Fibroblast of lung (primary cell): ENCODE measurements at places on chromosomes 3 and 15.
A peak's percentile ranks its signal among the peaks of the same experiment; 100 is the strongest.

DNA sequence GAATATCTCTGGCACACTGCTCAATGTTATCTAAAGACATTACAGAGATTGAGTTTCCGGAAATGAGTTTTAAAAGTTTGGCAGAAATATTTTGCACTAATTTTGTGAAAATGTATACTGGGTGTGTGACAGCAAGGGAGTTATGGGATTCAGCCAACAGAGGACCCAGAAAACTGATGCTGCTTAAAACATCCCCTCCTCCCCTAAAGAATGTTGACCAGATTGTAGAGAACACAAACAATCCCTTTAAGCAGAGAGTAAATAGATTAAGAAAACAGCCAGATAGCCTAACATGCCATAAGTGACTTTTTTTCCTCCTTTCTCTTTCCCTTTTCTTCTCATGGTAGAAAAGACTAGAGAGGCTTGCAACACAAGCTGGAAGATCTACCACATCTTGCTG lies 928.0 kb upstream of the ALCAM start:
- no peak overlapping the region for H3K27ac ChIP-seq
- no peaks in the 10 kb centered on the region for H3K4me1 ChIP-seq
- H3K36me3 ChIP-seq = no peaks in the 10 kb centered on the region
- no peaks in the 10 kb centered on the region for H3K27me3 ChIP-seq

DNA sequence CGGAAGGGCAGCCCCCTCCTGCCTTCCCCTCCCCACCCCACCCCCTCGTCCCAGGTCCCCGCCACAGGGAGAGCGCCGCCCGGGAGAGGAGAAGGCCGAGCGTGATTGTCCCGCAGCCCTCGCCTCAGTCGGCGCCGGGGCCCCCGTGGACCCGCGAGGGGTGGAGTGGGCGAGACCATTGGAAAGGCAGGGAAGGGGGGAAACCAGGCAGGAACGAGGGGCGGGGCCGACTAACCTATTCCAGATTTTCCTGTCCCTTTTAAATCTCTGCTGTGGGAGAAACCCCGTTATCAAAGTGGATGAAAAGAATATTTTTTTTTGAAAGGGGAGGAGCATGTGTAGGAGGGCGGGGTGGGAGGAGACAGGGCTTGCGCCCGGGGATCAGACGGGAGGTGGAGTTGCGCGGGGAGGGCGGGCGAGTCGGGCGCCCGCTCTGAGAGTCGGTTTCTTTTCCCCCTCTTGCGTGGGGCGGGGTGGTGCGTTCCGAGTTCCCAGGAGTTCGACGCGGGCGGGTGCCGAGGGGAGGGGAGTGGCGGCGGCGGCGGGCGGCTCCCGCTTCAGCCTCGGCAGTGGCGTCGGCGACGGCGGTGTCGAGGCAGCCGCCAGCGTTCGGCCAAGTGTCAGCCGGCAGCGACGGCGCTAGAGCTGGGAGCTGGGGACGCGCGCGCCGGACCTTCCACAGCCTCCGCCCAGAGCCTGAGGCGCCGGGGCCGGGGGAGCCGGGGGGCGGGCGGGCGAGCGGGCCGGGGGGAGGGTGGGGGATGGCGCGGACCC lies at the start of gene NECTIN3:
Gene NECTIN3, plus strand, starts transcription at position 560 of the 774 bp plus-strand sequence. Its CDS starts 202 bp downstream, at position 762.
- peak; percentile 99 for DNase-seq
- H3K4me3 ChIP-seq = peak within 1 kb of the TSS; percentile 92
- H3K4me1 ChIP-seq = no peaks in the 10 kb centered on the region
- H3K27me3 ChIP-seq = no peaks in the 10 kb centered on the region
- peak within 1 kb of the TSS; percentile 90 for H3K27ac ChIP-seq
- no peaks in the 10 kb centered on the region for H3K36me3 ChIP-seq

- no peak for DNase-seq
- no peaks in the 10 kb centered on the region for H3K36me3 ChIP-seq
- H3K27ac ChIP-seq = no peak overlapping the region
- no peak overlapping the region for H3K4me3 ChIP-seq
- no peaks in the 10 kb centered on the region for H3K27me3 ChIP-seq
Observed at GRCh38 chr3:165751637-165752036, 85.6 kb downstream of the BCHE start.

DNA sequence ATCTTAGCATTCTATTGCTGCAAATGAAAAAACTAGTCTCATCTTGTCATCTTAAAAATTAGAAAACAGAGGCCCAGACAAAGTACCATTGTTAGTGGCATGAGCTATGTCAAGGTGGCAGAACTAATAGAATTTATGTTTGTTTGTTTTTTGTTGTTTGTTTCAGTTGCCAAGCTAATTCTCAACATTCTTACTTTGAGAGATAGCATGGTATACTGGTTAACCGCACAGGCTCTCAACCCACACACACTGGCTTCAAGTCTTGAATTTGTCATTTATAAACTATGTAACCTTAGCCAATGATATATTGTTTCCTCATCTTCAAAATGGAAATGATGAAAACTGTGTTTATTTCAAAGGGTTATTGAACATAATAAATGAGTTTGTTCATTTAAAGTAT lies 367.6 kb upstream of the PLSCR5 start:
- no peak overlapping the region for H3K27ac ChIP-seq
- H3K4me3 ChIP-seq = no peak overlapping the region
- H3K27me3 ChIP-seq = no peaks in the 10 kb centered on the region

- no peak for DNase-seq
- no peaks in the 10 kb centered on the region for H3K36me3 ChIP-seq
- H3K27ac ChIP-seq = peak overlapping the region; percentile 54
- H3K27me3 ChIP-seq = no peaks in the 10 kb centered on the region
Observed at GRCh38 chr3:99843590-99844258, 26.1 kb downstream of the CMSS1 start.

DNA sequence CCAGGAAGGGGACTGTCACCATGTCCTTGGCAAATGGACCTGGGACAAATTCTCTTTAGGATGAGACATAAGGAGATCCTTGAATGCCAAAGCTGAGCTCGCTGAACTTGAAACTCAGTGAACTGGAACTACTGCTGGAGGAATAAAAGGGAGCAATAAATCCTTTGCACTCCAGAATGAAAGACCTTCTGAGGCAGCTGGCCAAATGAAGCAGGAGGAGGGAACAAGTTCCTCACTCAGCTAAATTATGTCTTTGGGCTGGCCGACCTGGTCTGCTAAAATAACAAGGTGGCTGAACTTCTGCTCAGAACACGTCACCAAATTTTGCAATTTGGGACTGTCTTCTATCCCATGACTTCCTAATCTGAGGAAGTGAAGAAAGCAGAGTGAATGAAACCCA lies 314.7 kb downstream of the LPP start:
- H3K36me3 ChIP-seq = no peaks in the 10 kb centered on the region
- H3K4me1 ChIP-seq = peaks cover 6% of the 10 kb centered on the region
- no peak overlapping the region for H3K27ac ChIP-seq
- H3K27me3 ChIP-seq = no peaks in the 10 kb centered on the region

DNA sequence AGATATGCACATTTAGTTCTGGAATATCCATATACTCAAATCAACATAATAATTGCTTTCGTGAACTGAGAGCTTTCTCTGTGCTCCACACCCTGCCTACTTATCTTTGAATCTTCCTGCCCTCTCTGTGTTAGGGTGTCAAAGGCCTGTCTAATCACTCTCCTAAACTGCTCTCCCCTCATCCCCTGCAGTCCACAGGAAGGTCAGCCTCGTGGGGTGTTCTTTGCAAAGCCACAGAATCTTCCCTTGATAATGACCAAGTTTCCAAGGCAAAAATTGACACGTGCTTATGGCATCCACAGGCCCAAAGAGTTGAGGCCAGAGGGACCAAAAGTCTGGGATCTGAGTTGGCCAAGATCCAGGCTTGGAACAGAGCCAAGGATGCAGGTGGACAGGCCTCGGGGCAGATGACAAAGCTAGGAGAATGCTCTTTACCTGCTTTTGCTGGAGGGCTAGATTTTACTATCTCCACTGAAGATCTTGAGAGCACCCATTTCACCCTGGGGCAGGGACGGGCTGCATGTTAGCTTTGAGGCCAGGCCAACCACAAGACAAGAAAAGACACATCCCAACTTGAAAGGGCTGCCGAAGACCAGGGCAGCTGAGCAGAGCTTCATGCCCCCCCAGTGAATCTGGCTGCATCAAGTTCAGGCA lies 20.4 kb downstream of the BHLHE40 start:
- no peak overlapping the region for H3K27ac ChIP-seq
- no peaks in the 10 kb centered on the region for H3K36me3 ChIP-seq
- DNase-seq = no peak
- peaks cover 10% of the 10 kb centered on the region for H3K4me1 ChIP-seq
- H3K27me3 ChIP-seq = no peaks in the 10 kb centered on the region
- H3K4me3 ChIP-seq = no peak overlapping the region

- H3K36me3 ChIP-seq = peaks cover 10% of the 10 kb centered on the region
- no peak overlapping the region for H3K4me3 ChIP-seq
- no peak overlapping the region for H3K27ac ChIP-seq
- H3K4me1 ChIP-seq = peaks cover 2% of the 10 kb centered on the region
- H3K27me3 ChIP-seq = no peaks in the 10 kb centered on the region
Observed at GRCh38 chr15:22895465-22896190, 57.2 kb downstream of the NIPA2 start.

- H3K36me3 ChIP-seq = no peaks in the 10 kb centered on the region
- no peak for DNase-seq
- H3K4me1 ChIP-seq = no peaks in the 10 kb centered on the region
- H3K27ac ChIP-seq = no peak overlapping the region
- no peaks in the 10 kb centered on the region for H3K27me3 ChIP-seq
- H3K4me3 ChIP-seq = no peak overlapping the region
Observed at GRCh38 chr15:77895742-77896141, 181.8 kb downstream of the TBC1D2B start.

DNA sequence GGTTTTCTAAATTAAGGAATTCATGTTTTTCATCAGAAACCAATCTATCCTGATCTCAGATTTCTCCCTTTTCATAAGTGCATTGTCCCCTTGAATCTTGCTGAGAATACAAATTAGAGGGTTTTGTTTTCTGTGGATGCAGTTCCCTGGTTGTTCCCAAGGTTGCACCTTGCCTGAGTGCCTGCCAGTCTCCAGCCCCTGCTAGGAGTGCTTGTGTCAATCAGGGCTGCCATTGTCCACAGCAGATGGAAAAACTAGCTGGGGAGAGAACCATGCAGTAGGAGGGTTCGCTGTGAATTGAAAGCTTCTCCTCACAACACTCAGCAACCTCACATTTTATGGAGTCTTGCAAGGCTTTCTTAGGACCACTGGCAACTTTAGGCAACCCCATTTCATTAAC lies 210.8 kb upstream of the CTNNB1 start:
- no peaks in the 10 kb centered on the region for H3K36me3 ChIP-seq
- H3K27ac ChIP-seq = no peak overlapping the region
- no peak overlapping the region for H3K4me3 ChIP-seq
- DNase-seq = no peak

GRCh38 chr3:3806856-3807255 lies 7.6 kb downstream of the LRRN1 start:
- no peak for DNase-seq
- no peak overlapping the region for H3K4me3 ChIP-seq
- no peaks in the 10 kb centered on the region for H3K4me1 ChIP-seq

- no peak for DNase-seq
- H3K36me3 ChIP-seq = no peaks in the 10 kb centered on the region
- H3K4me1 ChIP-seq = no peaks in the 10 kb centered on the region
- no peak overlapping the region for H3K27ac ChIP-seq
Observed at GRCh38 chr3:13492048-13492447, 11.9 kb downstream of the HDAC11 start.

DNA sequence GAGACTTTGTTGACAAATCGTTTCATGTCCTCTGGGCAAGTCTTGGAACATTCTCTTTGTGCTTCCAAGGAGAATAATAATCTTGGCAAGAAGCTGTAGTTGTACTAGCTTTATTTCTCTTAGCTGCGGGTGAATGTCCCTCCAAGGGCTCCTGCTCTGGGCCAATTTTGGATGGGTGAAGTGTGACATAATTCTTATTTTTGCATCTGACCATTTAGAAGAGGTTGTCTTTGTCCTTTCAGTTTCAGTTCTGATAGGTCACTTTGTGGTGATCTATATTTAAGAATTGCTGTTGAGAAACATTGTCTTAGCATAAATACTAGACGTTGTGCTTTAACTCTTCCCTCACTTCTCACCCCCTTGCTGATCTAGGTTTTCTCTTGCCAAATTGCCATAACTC lies 164.8 kb upstream of the RORA start:
- no peak overlapping the region for H3K4me3 ChIP-seq
- H3K27ac ChIP-seq = no peak overlapping the region
- H3K4me1 ChIP-seq = no peaks in the 10 kb centered on the region
- no peaks in the 10 kb centered on the region for H3K36me3 ChIP-seq
- peak; percentile 37 for DNase-seq
- H3K27me3 ChIP-seq = no peaks in the 10 kb centered on the region

DNA sequence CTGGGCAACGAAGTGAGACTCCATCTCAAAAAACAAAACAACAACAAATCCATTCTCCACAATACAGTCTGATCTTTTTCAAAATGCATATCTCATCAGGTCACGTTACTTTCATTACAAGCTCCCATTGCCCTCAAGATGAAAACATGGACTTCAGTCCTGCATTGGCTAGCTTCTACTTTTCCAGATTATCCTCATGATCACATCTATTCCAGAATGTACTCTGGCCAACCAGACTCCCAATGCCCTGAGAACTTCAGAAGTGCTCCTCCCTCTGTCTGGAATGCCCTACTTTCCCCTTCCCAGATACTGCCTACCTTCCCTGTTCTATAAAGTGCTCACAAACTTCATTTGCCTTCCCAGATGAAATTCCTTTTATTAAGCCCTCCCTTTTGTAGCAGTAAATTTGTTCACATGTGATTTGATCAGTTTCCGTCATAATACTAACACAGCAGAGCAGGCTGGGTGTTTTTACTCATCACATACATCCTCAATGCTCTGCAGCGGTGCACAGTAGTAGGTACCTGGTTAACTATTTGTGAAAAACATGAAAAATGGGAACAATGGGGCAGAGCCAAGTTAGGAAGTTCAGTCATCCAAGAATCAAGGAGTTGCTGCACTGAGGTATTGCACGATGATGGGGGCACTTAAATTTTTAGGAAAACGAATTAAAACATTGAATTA lies 5.3 kb downstream of the RPL22L1 start:
- DNase-seq = peak; percentile 14
- peaks cover 3% of the 10 kb centered on the region for H3K4me1 ChIP-seq
- H3K27ac ChIP-seq = no peak overlapping the region
- H3K27me3 ChIP-seq = no peaks in the 10 kb centered on the region

DNA sequence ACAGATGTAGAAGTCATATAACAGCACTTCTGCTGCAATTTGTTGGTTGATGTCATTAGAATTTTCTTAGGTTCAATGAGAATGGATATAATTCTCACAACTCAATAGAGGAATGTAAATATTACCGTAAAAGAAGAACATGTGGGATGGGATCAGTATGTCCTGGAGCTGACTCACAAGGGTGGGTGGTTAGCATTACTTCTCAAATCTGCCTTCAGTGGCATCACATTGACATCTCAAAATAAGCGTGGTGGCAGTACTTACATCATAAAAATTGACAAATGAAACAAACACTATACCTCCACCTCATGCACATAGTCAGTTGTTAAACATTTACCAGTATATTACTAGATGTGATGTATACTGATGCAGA lies 1068.0 kb upstream of the CADM2 start:
- no peaks in the 10 kb centered on the region for H3K36me3 ChIP-seq
- peak; percentile 53 for DNase-seq
- H3K4me1 ChIP-seq = no peaks in the 10 kb centered on the region
- no peaks in the 10 kb centered on the region for H3K27me3 ChIP-seq

GRCh38 chr3:171011873-171012336 lies 14.6 kb downstream of the SLC2A2 start:
- no peak overlapping the region for H3K27ac ChIP-seq
- no peaks in the 10 kb centered on the region for H3K27me3 ChIP-seq
- no peak overlapping the region for H3K4me3 ChIP-seq
- H3K4me1 ChIP-seq = no peaks in the 10 kb centered on the region
- H3K36me3 ChIP-seq = no peaks in the 10 kb centered on the region

- no peak overlapping the region for H3K4me3 ChIP-seq
- no peak overlapping the region for H3K27ac ChIP-seq
- H3K36me3 ChIP-seq = no peaks in the 10 kb centered on the region
- DNase-seq = no peak
Observed at GRCh38 chr3:143952569-143953072, 19.0 kb upstream of the DIPK2A start.
